ENCODE measurements at places on chromosomes 2 and 18.
A peak's percentile ranks its signal among the peaks of the same experiment; 100 is the strongest.

- DNase-seq = no peak
Measured at GRCh38 chr18:45482286-45482685, 133.0 kb upstream of the SLC14A2 start.

GRCh38 chr18:24600076-24600654 lies 139.7 kb downstream of the HRH4 start:
- peak; percentile 64 for DNase-seq

GRCh38 chr2:51722311-51722710 lies 690.4 kb upstream of the NRXN1 start:
- peak; percentile 51 for DNase-seq

GRCh38 chr2:48170281-48170680 lies 264.0 kb upstream of the FBXO11 start:
- peak; percentile 67 for DNase-seq

GRCh38 chr2:200695191-200695590 lies 109.4 kb downstream of the AOX1 start:
- DNase-seq = no peak

DNA sequence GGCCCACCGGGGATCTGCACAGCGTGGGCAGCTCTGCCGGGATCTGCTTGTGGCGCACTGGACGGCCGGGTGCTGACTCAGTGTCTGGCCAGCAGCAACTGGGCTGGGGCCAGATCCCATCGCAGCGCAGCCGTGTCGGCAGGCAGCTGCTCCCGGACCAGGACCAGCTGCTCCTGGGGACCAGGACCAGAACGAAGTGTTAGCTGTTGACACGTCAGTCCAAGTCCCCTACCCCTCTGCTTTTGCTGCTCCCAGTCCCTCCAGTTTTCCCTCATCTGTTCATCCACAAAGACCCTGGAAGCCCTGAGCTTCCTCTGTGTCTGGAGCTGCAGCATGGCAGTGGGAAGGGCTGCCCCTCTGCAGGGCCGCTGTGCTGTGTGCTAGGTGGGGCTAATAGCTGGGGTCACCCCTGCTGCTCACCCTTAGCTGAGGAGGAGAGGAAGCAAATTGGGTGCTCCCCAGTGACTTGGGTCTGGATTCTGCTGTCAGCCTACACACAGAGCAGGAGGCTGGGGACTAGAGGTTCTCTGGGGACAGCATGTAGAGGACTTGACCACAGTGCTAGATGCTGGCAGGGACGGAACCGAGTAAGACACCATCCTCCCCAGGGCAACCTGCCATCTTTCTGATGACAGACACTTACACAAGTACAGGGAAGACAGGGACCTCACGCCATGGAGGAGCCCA lies 16.9 kb upstream of the KIF1A start:
- DNase-seq = peak; percentile 42

DNA sequence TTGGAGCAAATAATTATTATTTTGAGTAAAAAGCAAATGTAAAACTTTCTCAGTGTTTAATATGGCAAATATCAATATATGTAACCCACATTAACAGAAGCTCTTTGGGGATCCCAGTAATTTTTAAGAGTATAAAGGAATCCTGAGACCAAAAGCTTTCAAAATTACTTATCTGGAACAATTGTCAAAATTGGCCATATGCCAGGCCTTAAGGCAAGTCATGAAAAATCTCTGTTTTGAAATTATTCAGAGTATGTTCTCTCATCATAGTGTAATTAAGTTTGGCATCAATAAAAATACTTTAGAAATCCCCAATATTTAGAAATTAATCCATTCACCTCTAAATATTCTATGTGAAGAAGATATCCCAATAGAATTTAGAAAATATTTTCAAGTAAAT lies 225.3 kb upstream of the ARL4C start:
- no peak for DNase-seq

- DNase-seq = no peak
Measured at GRCh38 chr18:56873441-56874140, 222.4 kb downstream of the WDR7 start.

- no peak for DNase-seq
Measured at GRCh38 chr2:144156736-144157640, 362.9 kb downstream of the ZEB2 start.

DNA sequence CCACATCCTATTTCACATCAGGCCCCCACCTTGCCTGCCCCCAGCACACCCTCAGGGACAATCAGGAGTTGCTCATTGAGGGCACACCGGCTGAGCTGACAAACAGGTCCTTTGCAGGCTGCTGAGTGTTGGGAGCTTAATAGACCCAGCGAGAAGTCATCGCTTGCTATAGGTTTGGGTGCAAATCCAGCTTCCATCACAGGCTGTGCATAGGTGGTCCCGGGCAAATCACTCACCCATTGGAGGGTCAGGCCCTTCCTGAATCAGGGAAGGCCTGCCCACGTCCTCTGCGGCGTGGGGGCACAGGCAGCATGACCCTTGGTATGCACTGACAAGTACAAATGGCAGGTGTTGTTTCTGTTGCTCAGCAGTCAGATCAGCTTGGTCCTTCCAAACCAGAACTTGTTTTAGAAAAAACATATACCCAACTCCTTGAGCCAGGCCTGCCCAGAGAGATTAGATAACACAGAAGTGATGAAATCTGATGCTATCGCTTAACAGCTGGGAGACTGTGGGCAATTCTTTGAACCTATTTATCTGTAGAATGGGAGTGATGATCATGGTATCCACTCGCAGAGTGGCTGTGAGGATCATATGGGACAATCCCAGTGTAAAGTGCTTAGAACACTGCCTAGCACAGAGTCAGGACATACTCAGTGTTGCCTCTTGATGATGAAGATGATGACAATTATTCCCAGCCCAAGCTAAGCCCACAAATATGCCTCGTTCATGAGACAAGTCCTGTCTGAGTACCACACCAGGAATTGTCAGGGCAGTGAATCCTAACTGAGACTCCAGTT lies 34.9 kb downstream of the SMAD7 start:
- peak; percentile 83 for DNase-seq

GRCh38 chr2:83251321-83251872 lies 1207.7 kb downstream of the SUCLG1 start:
- peak; percentile 8 for DNase-seq

DNA sequence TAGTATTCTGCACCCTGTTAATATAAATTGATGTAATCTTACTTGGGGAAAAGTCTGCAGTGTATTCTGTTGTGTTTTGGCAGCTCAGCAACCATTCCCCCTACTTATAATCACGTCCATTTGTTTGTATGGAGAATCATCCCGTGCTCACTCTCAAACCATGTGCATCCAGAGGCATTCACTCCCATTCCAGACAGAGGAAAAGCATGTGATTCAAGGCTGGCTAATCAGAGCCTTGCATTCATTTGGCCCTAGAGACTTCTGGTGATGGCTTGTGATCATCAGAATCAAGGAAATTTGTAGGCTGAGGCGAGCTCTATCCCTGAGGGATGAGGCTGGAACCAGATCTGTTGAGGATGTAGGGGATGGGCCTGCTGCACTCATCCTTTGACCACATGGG lies 5.1 kb upstream of the WIPF1 start:
- DNase-seq = no peak

DNA sequence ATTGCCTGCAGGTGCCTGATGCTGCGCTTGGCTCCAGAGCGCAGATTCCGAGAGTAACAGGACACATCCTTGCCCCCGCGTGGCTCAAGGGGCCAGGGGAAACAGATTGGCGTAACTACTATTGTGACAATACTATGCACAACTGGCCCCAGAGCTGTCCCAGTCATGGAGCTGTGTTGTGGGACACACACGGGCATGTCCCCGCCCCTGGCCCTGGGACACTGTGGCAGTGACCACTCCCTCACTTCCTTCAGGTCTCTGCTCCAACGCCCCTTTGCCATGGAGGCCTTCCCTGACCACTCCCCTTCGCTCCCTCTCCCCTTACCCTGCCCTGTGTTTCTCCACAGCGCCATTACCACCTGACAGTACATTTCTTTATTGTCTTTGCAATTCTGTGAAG lies 132.1 kb downstream of the SMAD2 start:
- DNase-seq = no peak

DNA sequence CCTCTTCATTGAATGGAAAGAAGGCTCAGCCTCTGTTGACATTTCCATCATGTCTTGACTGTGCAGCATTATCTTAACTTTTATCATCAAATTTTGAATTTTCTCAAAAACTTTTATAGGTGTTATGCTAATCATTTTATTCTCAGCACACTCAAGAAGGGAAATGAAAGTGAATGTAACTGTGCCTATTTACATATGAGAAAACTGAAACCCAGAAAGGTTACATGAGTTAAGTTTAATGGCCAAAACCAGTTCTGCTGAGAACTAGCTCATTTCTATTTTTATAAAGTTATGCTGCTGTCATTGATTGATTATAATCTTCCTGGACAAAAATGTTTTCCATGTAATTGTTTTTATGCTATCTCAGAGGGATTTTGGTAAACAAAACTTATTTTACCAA lies 618.8 kb upstream of the NRXN1 start:
- DNase-seq = no peak

GRCh38 chr2:8676191-8676920 lies 5.5 kb upstream of the ID2 start:
- DNase-seq = peak; percentile 65

DNA sequence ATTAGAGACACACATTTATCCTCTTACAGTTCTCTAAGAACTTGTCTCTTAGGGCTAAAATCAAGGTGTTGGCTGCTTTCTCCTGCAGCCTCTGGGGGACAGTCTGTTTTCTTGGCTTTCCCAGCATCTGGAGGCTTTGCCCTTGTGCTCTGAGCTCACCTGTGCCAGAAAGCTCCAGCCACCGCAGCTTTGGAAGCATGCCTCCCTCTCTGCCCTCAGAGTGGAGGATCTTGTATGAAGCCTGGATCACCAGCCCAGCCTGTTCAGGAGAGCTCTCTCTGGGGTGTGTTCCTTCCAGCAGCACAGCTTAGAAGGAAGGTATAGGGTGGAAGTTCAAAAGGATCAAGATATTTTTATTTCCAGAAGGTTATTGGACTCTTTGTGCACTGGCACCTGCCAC lies 53.1 kb upstream of the TPO start:
- DNase-seq = no peak

DNA sequence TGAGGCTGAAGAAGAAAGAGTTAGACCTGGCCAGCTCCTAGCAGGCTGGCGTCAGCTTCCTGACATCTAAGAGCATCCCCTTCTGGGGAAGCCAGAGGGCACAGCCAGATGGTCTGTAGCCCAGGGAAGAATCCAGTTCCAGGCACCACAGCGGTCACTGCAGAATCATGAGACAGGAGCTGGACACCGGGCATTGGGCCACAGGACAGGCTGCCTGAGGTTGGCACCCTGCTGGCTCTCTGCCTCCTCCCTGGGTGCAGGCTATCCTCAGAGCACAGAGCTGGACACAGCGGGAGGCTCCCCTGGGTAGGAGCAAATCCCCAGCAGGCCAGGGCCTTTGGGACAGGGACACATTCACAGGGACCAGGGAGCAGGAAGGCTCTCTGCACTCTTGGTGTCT lies 19.8 kb upstream of the ATOH8 start:
- no peak for DNase-seq

GRCh38 chr18:27378431-27379095 lies 193.5 kb upstream of the CHST9 start:
- DNase-seq = no peak

DNA sequence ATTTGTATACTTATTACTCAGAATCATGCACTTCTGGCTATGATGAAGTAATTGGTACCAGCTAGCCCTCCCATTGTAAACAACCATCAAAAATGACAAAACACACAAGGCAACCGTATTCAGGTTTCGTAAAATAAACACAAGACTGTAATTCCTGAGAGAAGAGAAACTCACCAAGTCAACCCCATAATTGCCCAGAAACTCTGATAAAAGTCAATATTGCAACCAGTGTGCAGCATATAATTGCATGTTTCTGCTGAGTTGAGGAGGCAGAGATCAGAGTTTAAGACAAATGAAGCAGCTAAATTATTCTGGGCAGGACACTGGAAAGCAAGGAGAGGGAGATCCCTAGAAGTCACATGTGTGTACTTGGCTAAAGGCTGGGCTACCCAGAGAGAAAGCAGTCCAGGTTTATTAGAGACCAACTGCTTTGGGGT lies 90.3 kb downstream of the ROCK2 start:
- peak; percentile 73 for DNase-seq

Data from fibroblast of villous mesenchyme (primary cell).